Body of pancreas (tissue), 4 donors: ENCODE measurements at places on chromosomes 2 and 18. TPM values are rescaled to one million over a fixed set of nuclear protein-coding genes. Genes with fewer than 3 reads are reported as not detected.

Gene CCDC141
- 13.7 TPM for total RNA-seq

Gene BCL11A
- total RNA-seq = 16.2 TPM

GRCh38 chr2:189048189-189048588, 74.0 kb downstream of the COL3A1 start:
- no peak overlapping the region for H3K27ac ChIP-seq
- peaks cover 6% of the 10 kb centered on the region for H3K4me1 ChIP-seq
- no peaks in the 10 kb centered on the region for H3K27me3 ChIP-seq
- H3K36me3 ChIP-seq = no peaks in the 10 kb centered on the region

GRCh38 chr18:47250391-47251046, 941 bp downstream of the SKOR2 start:
- peaks cover 10% of the 10 kb centered on the region for H3K4me1 ChIP-seq
- no peak for DNase-seq
- peaks cover 44% of the 10 kb centered on the region for H3K27me3 ChIP-seq
- no peak overlapping the region for H3K27ac ChIP-seq
- no peak overlapping the region for H3K4me3 ChIP-seq
- H3K36me3 ChIP-seq = no peaks in the 10 kb centered on the region

DNA sequence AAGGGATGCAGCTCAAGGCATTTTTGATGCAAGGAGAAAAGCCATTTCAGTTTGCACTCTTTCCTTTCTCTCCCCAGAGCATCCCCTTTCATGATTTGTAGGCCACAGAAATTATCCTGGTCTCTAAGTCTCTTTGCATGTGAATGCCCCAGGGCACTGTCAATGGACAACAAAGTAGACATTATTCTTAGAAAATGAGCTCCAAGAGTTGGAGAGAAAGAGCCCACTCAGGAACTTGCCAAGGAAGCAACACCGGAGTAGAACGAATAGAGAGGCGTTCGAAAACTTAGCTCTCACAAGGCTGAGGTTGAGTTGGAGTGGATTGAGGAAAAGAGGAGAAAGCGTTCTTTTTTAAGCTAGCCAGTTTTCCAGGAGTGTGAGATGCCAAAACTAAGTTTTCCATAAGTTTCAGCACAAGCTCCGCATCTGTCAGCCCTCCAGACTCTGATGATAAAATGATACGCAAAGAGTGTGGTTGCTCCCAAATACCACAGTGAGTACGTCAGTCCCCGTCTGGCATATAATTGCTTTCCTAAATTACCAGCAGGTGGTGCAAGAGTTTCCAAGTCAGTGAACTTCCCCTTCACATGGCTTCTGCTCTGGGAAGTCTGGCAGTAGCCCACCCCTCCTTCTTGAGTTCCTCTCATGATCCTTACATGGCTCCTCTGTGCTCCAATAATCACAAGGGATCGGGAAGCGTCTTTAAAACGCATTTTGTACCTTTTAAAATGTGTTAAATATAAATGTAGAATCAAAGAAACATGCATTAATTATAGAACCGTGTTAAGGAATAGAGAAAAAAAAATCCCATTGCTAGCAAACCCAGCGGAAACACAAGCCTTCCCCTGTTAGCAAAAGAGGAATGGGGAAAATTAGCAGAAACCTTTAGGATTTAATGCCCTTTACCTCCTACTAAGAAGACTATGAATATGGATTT, 1060.6 kb upstream of the FANCL start:
- H3K27ac ChIP-seq = no peak overlapping the region
- DNase-seq = peak; percentile 70
- H3K4me1 ChIP-seq = no peaks in the 10 kb centered on the region
- H3K36me3 ChIP-seq = no peaks in the 10 kb centered on the region
- no peak overlapping the region for H3K4me3 ChIP-seq
